ENCODE measurements at places on chromosomes 16 and 17. TPM values are rescaled to one million over a fixed set of nuclear protein-coding genes. Genes with fewer than 3 reads are reported as not detected.

ST6GALNAC1 gene
- total RNA-seq = 1.9 TPM

GRCh38 chr17:57939797-57940196 is 15.4 kb downstream of the CUEDC1 start:
- DNase-seq = no peak

- DNase-seq = no peak
Measured at GRCh38 chr17:45155483-45155882, 6.2 kb upstream of the HEXIM2 start.

MATCAP1 gene
- 22.2 TPM for total RNA-seq

PLLP gene
- 1.2 TPM for total RNA-seq

- DNase-seq = no peak
Measured at GRCh38 chr17:28325211-28325610, 6.2 kb downstream of the TMEM97 start.

ITGAE gene
- 20.3 TPM for total RNA-seq

DNA sequence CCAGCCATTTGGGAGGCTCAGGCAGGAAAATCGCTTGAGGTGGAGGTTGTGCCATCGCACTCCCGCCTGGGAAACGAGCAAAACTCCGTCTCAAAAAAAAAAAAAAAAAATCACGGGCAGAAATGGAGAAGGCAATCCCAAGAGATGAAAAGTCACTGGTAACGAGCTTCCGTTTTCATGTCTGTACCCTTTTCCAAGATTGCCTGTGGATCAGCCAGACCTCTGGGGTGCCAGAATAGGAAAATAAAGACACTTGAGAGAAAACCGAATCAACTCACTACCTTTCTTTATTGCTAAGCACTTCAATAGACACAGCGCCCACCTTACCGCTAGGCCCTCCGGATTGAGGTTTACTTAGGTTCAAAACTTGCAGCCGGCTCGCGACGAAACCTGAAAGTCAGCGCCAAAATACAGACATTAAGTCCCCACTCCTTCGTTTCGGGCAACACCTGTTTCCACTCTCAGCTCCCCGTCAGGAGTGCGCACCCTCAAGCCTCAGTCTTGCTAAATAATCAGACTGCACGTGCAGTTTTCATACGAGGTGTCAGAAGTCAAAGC is 970 bp upstream of the TRAF7 start:
- DNase-seq = no peak

Measured in cardiac septum (tissue), 1 donor.